Endothelial cell of coronary artery (primary cell): ENCODE measurements at places on chromosomes 6 and 20. TPM values are rescaled to one million over a fixed set of nuclear protein-coding genes. Genes with fewer than 3 reads are reported as not detected.

Gene OOEP
- not detected in 2 replicates for total RNA-seq

Gene SASH1
- 79.2 and 128 TPM in 2 replicates for total RNA-seq

Gene PPIL6
- total RNA-seq: 0.85 and 0.99 TPM in 2 replicates

Gene TBC1D22B
- 5.0 and 8.9 TPM in 2 replicates for total RNA-seq

Gene OXT
- not detected in 2 replicates for total RNA-seq

Gene SLC17A2
- not detected in 2 replicates for total RNA-seq
